ENCODE measurements at places on chromosomes 7 and 10. TPM values are rescaled to one million over a fixed set of nuclear protein-coding genes. Genes with fewer than 3 reads are reported as not detected.

- DNase-seq: no peak
Observed at GRCh38 chr7:132248841-132249240, 327.4 kb downstream of the PLXNA4 start.

DNA sequence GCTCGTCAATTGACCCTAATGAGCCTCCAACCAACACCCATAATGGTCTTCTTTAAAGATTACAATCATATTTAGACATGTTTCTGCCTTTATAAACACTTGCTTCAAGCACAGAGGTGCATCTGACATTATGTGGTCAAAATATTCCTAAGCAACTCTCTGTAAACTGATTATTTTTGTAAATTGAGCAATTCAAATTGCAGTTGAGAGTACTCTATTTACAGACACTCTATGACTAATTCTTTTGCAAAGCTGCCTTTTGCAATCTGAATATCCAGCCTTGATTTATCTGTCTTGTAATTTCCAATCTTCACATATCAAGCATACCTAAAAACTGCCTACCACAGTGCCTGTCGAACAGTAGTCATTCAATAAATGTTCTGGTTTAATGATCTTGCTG lies 112.0 kb downstream of the PDE1C start:
- DNase-seq: no peak

- DNase-seq: no peak
Observed at GRCh38 chr10:76315240-76315639, 883.8 kb downstream of the LRMDA start.

GRCh38 chr7:157293413-157293788 lies 43.4 kb upstream of the DNAJB6 start:
- no peak for DNase-seq

DNA sequence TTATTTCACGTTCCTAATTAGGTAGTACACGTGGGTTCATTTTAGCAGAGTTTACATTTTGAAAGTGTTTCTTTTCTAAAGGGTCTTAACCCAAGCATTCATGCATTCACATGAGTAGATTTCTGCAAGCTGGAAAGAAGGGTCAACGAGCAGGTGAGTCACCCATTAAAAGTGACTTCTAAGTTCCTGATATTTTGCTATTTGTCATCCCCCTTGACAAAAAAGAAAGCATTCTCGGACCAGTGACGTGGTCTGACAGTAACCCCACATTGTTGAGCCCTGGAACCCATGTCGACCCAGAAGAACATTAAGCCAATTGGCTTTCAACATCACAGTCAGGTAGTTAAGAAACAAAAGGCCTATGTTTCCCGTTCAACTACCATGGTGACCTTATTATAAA lies 49.6 kb downstream of the ABCB5 start:
- DNase-seq: no peak

- no peak for DNase-seq
Observed at GRCh38 chr10:22308390-22308789, 7.8 kb upstream of the COMMD3 start.

GRCh38 chr10:103168438-103168837 lies 24.6 kb downstream of the NT5C2 start:
- no peak for DNase-seq

- DNase-seq: no peak
Observed at GRCh38 chr7:25069900-25070443, 55.1 kb downstream of the CYCS start.

GRCh38 chr7:151566897-151567320 lies 47.2 kb upstream of the RHEB start:
- DNase-seq: peak; percentile 47

DNA sequence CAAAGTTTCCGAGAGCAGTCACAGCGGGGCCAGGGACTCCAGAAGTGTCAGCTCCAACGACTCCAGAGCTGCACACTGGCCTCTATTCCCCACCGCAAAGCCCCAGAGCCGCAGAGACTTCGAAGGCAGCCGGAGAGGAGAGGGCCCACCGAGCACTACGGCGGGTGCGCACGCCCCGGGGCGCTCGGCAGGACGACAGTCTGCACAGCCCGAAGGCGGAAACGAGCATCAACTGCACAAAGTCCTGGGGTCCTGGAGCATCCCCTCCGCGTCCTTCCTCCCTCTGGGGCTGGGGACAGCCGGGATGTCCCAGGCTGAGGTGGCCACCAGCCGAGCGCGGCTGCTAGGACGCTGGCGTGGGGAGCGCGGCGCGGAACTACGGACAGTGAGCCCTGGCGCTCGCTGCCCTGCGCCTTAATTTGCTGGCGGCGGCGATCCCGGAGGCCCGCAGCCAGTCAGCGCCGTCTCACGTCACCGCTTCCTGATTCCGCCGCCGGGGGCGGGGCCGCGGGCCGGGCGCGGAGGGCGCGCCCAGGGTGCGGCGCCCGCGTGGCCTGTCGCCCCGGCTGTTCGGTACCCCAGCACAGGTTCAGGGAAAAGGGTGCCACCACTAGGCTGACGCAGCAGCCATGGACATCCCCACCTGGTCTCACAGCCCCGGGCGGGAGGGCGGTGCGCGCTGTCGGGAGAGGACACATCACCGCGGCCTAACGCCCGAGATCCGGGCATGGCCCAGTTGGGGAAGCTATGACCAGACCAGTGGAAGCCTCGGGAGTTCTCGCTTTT lies at the start of gene TBX20:
Gene TBX20 (minus strand): TSS at position 391 of the 786 bp plus-strand sequence. CDS start 480 bp downstream, outside the sequence.
- peak; percentile 94 for DNase-seq

DNA sequence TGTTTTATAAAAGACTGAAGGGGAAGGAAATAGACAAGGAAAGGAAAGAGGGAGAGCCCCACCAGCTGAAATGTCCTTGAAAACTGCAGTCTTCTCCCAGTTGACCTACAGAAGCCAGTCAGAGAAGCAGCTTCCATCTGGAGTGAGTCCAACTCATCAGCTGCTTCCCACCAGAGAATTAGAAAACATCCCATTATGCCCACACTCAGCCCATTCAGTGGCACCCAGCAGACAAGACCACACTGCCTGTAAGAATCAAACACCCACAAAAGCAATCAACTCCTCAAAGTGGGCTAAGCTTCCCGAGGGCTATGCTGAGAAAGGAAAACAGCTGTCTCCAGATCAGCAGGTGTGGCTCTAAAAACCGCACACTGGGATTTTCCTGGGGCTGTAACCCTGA lies 29.6 kb upstream of the TMEM213 start:
- DNase-seq: no peak

GRCh38 chr10:59036311-59037017 lies 140.0 kb upstream of the PHYHIPL start:
- no peak for DNase-seq

DNA sequence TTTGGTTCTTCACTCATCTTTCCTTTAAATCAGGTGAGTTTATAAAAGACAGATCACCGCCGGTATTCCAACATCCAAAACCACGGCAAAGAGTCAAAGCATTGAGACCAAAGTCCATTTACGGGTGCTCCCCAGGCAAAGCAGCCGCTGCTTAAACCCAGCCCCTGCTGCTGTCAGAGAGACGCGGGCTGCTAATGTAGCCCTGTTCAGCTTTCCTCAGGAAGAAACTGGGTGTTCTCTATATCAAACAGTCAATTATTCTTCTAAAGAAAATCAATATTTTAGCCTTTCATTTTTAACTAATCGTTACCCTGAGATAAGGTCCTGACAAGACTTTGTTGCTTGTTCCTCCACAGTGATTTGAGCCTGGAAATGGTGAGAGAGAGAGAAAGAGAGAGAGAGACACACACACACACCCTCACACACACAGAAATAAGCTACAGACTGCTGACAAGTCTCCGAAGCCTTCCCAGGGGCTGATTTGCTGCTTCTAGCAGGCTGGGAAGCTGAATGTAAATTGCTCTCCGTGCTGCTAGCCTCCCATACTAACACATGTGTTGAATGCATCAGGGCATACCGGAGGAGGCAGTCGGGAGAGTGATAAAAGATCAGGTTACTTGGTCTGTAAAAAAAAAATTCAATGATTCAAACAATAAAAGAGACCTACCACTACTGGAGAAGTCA lies 183.0 kb upstream of the ANK3 start:
- DNase-seq: peak; percentile 53

DNA sequence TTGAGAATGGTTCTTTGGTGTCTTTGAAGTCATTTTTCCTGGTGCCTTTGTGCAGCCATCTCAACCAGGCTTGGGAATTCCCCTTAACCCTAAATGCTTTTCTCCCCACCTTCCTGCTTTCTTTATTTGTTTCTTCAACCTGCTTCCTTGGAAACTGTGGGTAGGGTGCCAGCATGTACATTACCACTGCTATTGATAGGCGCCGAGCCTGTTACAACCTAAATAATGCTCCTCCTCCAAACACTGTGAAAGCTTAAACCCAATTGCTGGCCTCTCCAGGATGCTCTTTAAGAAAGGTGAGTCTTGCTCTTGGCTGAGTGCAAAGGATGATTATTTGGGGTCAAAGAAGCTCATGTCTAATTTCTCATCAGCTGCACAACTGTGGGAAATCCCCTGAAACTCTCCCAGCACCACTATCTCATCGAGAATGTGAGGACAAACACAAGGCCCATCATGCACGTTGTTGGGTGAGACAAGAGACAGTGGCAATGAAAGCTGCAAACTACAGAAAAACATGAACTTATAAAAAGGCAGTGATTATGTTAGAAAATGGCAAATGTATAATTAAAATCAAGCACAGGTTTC lies 285.5 kb upstream of the IGFBP3 start:
- no peak for DNase-seq

DNA sequence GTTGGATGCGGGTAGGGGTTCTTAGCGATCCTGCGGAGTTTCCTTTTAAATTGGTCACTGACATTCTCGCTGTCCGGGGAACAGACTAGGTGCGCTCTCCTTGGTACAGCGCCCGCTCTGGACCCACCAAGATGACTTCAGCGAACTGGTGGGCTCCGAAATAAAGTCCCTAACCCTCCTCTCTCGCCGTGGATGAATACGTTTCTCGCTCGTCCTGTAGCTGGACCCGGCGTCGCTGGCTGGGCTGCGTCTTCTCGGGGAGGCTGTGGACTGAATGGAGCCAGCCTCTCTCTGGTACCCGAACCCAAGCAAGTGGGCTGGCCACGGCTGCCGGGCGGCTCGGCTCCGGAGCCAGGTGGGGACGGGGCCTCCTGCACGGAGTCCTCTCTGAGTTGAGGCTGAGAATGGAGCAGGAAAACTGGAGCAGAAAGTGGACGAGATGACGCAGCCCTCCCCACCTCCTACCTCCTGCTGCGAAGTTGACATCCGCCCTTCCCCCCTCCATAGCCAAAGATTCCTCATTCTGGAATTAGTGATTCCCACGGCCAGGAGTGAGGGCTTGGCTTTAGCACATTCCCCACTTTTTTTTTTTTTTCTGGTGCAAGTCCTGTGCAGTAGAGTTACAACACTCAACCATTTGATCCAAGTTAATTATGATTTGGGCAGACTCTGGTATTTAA lies 1.5 kb downstream of the UNC5B start:
- peak; percentile 47 for DNase-seq

DNA sequence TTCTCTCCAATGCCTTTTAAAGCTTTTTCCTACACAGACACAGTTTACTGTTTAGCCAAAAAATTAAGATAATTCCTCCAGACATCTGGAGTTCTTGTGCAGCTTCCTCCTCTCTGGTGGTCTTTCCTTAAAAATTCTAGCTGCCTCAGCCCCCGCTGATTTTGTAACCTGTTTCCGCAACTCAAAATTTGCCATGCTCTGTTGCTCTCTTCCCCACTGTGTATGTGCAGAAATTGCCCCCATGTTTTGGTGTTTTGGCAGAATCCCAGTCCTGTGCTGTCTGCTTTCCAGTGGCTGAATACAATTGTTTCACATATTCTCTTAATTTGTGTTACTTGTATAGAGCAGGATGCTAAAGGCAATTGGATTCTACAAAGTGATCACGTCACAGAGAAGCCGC lies 151.7 kb upstream of the PRSS1 start:
- DNase-seq: no peak

Gene CCDC7
- total RNA-seq: 16.7 TPM

Gene BTBD16
- total RNA-seq: not detected

Gene AKR1C8
- total RNA-seq: 0.25 TPM

Gene BAIAP2L1
- total RNA-seq: 2.0 TPM

Gene CDK14
- 23.9 TPM for total RNA-seq

Gene OR2A42
- not detected for total RNA-seq

Gene AFAP1L2
- 4.5 TPM for total RNA-seq

Gene NXPH1
- total RNA-seq: not detected

Gene TWIST1
- 1.3 TPM for total RNA-seq

Gene CCSER2
- total RNA-seq: 163 TPM

All from left ventricle myocardium superior (tissue), 1 donor.